ENCODE measurements at places on chromosomes 3 and 15. TPM values are rescaled to one million over a fixed set of nuclear protein-coding genes. Genes with fewer than 3 reads are reported as not detected.

Gene CFAP161
- total RNA-seq: not detected

Gene PPP4R2
- 90.2 TPM for total RNA-seq

Gene DAZL
- not detected for total RNA-seq

Gene ARGFX
- total RNA-seq: not detected

Gene UROC1
- not detected for total RNA-seq

Gene TGM5
- 0.20 TPM for total RNA-seq

Gene C3orf80
- total RNA-seq: 0.17 TPM

Gene SPG21
- 58.2 TPM for total RNA-seq

Gene XCR1
- 0.05 TPM for total RNA-seq

Gene GPR176
- total RNA-seq: 0.20 TPM

Measured in T-helper 1 cell treated with Interleukin-12 subunit alpha and Interleukin-12 subunit beta and Interleukin-4 antibody, amounts not matched to agents 30 ng/mL and 1 ng/mL, for 36 hours (primary cell).